Chondrocyte (in vitro differentiated cells): ENCODE measurements at places on chromosomes 3 and 15.
A peak's percentile ranks its signal among the peaks of the same experiment; 100 is the strongest.

- no peak for DNase-seq
These were observed 314.7 kb upstream of the ALCAM start for GRCh38 chr3:105051972-105052371.

- no peak for DNase-seq
These were observed 18.2 kb downstream of the ATP1B3 start for GRCh38 chr3:141894524-141895176.

DNA sequence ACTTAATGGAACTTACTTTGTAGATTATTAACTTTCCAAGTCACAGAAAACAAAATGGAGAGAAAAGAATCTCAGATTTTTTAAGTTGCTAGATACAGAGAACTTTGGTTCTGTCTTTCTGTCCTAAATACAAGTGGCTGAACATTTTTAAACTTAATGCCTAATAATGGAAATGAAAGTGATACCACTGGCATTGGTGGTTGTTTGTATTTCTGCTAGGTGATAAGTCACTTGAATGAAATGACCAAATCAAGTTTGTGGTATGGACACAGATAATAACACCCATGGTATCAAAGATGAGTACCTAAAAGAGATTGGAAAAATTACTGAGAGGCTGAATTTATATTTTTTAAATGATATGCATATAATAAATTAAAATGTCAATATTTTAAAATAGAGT is 502.1 kb downstream of the CNTN6 start:
- DNase-seq = no peak

DNA sequence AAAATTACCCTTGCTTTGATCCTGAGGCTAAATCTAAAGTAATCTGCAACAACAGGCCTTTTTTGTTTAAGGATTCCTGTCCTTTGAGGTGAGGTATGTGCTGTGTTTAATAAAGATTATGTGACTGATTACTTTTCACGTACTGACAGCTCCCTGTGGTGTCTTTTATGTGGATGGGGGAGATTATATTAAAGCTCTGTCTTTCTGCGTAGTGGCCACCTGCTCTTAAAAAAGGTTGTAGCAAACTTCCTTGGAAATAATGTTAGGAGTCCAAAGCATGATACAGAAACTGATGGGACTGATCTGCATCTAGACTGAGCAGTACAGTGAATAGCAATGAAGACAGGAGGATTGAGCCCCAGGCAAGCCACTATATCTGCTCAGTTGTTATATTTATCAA is 453.0 kb upstream of the GOLIM4 start:
- DNase-seq = no peak

DNA sequence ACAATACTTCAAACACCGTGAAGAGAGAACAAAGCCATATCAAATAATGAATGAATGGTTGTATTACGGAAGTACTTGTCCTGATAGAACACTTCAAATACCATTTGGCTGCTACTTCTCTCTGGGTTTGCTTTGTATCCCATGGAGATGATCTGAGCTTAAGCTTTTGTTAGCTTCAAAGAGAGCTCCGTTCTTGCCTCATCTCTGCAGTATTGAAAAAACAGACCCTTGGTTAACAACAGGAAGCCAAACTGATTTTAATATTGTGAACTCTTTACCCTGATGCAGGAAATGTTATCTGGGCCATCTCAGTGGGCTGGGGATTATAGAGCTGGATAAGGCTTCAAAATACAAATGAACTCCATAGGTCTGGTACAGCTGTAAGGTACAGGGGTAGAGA is 101.0 kb downstream of the CHL1 start:
- DNase-seq = no peak

DNA sequence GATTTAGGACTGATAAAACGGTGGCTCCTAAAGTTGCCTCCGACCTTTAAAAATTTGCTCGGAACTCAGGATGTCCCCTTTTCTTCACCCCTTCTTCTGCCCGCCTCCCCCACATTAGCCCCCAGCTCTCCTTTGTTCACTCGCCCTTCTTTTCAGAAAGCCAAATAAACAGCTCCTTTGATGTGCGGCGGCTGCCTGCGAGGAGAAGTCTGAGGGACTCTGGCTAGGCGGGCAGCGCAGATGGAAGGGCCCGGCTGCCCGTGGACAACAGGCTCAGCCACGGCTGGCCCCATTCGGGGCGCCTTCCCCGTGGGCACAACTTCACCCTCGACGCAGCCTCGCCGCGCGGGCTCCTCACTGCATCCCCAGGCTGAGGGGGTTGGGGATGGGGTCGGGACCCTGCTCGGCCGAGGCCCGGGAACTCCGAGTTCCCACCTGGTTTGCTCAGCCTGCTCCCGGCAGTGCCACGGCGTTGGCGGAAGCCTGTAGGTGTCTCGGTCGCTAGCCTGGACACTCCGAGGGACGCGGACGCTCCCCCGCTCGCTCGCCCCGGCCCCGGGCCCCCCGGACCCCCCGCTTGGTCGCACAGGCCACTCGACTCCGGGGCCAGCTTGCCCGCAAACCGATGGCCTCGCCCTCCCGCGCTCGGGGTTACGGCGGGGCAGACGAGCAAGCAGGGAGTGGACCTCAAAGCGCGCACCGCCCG is 897 bp upstream of the TLE3 start:
- peak; percentile 85 for DNase-seq

GRCh38 chr15:84633311-84634227 is 20.5 kb downstream of the WDR73 start:
- no peak for DNase-seq

DNA sequence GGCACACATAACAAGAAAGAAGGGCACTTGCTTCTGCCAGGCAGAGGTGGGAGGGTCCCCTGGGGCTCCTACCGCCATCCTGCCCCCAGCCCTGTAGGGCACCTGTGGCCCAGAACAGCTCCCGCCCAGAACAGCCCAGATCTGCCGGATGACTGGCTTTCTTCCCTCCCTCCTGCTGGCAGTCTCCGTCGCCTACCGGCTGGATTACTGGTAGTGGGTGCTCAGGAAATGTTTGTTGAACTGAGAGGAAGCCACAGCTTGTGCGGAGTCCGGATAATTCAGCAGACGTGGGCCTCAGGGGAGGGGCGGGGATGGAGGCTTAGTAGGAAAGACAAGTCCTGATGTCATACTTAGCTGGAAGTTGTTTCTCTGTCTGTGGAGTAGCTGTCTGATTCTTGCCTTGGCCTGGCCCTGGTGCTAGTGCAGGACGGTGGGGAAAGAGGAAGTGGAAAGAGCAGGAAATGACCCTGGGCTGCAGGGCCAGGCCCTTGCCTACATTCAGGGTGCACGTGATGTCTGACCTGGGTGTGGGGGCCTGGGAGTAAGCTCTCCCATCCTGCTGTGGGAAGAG is 6.7 kb downstream of the CCDC9B start:
- DNase-seq = peak; percentile 90

DNA sequence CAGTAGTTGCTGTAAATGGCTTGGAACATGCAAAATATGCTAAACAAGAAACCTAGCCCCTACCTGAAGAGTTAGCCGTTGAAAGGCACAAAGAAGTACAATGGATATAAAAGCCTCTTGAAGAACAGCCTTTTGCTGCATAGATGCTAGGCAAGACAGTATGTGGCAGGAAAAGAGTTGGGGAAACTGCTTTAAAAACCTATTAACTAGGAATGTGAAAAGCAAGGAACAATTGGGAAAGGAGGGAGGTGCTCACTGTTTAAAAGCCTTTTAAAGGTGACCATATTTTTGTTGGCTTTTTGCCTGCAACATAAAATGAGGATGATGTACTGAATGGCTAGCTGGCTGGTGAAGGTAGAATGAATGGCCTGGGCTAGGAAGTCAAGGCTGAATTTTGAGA is 24.5 kb upstream of the SOX2 start:
- DNase-seq = no peak

- peak; percentile 74 for DNase-seq
These were observed 2.2 kb downstream of the MYL3 start for GRCh38 chr3:46860810-46861604.

GRCh38 chr3:149089395-149089794 is 3.1 kb upstream of the HLTF start:
- DNase-seq = no peak

DNA sequence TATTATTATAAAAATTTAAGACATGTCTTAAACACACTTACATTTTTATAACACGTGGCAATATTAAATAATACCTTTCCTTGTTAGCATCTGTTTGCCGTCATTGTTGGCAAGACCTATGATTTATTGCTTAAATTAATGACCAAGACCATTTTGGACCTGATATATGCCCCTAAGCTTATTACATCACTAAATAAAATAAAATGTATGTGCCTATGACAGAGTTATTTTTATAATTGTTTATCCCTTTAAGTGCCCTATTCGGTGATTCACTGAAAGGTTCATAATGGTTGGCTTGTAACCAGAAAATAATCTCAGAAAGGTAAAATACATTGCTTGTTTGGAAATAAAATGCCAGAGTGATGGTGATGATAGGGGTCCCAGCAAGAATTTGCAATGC is 17.5 kb downstream of the CDIN1 start:
- no peak for DNase-seq

- DNase-seq = no peak
These were observed 10.6 kb upstream of the LEO1 start for GRCh38 chr15:51982013-51982769.

DNA sequence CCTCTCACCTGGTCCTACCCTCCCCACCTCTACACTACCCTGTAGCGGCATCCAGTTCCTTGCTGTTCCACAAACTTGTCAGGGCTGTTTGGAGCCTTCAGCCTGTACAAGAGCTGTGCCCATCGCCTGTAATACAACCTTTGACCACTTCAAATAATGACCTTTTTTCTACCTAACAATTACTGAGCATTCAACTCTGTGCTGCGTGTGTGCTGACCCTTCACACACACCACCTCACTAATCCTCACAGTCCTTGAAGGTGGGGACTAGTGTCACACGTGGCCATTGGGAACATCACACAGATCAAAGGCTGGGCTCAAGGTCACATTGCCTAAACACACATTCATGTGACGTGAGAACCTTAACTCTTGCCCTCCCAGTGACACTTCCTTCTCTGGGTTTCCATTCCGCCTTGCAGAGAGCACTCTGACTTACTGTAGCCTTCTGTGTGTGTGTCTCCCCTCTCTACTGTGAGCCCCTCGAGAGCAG is 3.1 kb downstream of the C3orf20 start:
- no peak for DNase-seq

- DNase-seq = no peak
These were observed 607.5 kb upstream of the NAALADL2 start for GRCh38 chr3:174251681-174252080.

DNA sequence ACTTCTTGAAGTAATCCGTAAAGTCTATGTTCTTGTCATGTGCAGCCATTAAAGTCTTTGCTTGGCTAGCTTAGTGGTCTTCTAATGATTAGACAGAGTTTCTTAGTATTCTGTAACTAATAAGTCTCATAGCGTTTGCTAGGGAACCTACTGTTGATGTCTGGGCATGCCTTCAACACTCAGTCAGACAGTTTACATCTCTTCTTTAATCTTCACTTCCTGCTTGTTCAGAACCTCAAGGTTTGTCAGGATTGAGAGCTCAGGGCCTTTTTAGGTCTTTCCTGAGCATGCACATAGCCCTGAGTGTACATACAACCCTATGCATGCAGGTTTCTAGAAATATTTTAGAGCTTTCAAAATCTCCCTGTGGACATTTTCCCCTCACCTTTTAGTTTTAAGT is 426.3 kb downstream of the AGBL1 start:
- no peak for DNase-seq

GRCh38 chr15:79524531-79524930 is 92.4 kb downstream of the MINAR1 start:
- no peak for DNase-seq

DNA sequence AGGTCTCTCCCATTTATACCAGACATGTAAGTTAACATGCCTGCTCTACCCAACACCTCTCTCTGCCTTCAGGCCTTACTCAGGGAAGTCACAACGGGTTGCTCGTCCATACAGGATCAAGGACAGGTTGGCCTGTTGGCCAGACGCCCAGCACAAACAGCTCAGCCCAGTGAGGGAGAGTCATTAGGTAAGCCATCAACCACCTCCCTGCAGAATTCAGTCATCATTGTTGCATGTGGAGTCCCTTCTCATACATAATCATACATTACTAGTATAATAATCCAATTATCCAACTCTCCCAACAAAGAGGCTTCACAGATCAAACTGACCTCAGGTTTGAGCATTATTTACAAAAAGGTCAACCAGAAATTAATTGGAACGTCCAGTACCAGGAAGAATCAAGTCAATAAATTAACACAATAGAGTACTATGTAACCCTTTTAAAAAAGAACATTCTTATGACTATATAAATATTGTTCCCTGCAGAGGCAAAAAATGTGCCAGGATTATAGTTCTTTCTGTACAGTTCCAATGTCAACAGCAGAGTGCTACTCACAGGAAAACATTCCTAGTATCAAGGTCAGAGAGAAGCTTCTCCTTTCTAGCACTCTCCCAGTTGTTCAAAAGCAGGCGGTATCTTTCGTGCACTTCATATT is 33.2 kb downstream of the HOMER2 start:
- DNase-seq = no peak

- no peak for DNase-seq
These were observed 81.7 kb upstream of the TLE3 start for GRCh38 chr15:70179309-70179892.

DNA sequence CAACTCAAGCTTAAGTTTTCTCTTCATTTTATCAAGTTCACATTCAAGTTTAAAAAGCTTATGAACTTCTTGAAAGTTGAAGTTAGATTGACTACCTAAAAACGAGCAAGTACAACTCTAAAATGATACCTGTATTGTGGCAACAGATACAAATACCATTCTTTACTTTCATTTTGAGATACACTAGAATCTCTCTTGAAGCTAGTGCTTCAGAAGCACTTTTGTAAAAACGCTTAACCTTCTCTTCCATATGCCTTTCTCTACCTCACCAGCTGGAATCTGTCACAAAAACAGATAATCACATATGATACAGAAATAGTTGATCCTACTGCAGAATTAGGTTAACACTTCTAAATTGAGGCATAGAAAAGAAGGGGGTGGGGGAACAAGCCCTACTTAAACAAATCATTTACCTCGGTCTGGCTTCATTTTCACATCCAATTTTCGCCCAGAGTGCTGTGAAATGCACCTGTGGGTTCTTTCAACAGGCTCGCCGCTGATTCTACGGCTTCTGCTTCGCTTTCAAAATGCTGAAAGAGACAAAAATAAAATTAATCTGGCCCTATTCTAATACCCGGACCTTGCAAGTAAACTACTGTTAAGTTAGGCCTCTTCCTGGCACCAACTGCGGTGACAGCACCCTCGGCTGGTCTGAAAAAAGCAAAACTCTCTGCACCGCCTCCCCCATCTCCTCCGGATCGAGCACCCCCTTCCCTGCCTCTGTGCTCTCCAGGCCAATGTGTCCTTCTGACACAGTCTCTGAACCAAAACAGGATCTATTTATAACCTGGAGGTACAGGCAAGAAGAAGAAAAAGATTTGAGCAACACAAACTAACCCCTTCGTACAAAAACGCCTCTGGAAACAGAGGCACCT is 1.4 kb downstream of the ATOSA start:
- DNase-seq = no peak

- no peak for DNase-seq
These were observed 56.1 kb downstream of the WNT5A start for GRCh38 chr3:55431041-55431440.

- no peak for DNase-seq
These were observed 627.2 kb downstream of the CADM2 start for GRCh38 chr3:85586018-85586417.

DNA sequence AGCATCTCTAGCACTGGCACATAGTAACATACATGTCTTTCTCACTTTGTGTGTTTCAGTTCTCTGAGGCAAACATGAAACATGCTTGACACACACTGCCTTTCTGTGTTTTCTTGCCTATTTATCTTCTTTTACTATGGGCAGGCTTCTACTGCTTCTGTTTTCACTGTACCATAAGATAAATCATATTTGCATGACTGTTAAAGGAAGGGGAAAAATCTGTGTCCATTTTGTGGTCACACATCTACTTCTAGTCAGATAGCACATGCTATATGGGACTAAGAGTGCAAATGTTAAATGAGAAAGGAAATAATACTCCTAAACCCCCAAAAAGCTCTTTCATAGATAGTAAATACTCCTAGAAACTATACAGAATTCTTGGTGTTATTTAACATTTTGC is 386.4 kb downstream of the ZBTB20 start:
- no peak for DNase-seq
